Cortex of kidney (tissue), 1 donor: ENCODE measurements at places on chromosomes 2 and 18.

GRCh38 chr18:22734105-22734661, 198.9 kb upstream of the RBBP8 start:
- DNase-seq: no peak

DNA sequence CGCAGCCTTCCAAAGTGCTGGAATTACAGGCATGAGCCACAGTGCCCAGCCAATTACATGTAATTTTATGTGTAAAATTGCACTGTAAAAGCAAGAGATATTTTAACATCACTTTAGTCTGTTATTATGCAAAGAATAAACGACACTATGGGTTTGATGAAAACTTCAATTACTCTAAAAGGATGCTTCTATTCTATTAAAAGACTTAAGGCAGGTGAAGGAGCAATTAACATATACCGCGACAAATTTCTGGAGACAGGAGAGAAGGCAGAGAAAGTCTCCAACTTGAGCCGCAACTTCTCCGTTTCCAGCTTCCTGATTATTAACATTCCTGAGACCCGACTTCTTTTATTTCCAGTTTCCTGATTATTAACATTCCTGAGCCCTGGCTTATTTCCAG, 53.7 kb downstream of the FAM210A start:
- DNase-seq: no peak

- no peak for DNase-seq
These were observed 212.6 kb downstream of the ACKR3 start for GRCh38 chr2:236781933-236782816.

- DNase-seq: no peak
These were observed 82.9 kb downstream of the DYSF start for GRCh38 chr2:71536226-71536671.

- DNase-seq: no peak
These were observed 259.7 kb downstream of the MYCN start for GRCh38 chr2:16199882-16200553.

DNA sequence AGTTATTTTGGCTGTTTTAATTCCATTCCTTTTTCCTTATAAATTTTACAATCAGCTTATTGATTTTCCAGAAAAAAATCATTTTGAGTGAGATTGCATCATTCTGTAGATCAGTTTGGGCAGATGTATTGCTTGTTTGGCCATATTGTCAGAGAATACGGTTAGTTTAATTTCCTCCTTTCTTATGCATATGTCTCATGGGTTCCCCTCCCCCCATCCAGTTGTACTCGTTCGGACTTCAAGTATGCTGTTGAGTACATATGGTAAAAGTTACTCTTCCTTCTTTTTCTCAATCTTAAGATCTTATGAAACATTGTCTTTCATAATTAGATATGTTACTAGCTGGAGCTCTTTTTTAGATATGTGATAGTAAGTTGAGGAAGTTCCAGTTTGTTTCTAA, 131.2 kb upstream of the TTC27 start:
- no peak for DNase-seq

DNA sequence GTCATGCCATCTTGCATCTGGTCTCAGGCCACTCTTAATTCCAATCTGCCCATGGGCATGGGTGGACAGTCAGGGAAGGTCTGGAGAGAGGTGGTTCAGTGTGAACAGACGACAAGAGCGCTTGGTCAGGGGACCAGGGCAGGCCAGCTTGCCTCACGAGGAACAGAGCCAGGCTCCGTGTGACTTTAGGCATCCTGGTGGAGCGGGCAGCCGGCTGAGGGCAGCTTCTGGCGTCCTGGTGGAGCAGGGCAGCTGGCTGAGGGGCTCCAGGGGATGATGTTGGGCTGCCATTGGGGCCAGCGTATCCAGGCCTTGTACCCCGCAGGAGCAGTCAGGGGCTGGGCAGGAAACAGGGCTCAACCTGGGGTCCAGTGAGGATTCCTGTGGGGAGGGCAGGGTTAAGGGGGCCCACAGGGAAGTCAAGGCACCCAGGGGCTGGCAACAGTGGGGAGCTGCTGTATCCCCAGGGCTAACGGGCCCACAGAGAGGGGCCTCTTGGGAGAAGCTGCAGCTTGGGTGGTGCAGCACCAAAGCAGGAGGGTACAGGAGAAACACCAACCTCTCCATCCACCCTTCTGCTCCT, 197.9 kb upstream of the TWIST2 start:
- no peak for DNase-seq

GRCh38 chr2:115299199-115299598, 856.8 kb downstream of the DPP10 start:
- no peak for DNase-seq

- no peak for DNase-seq
These were observed 2.6 kb upstream of the CATIP start for GRCh38 chr2:218354045-218354444.

DNA sequence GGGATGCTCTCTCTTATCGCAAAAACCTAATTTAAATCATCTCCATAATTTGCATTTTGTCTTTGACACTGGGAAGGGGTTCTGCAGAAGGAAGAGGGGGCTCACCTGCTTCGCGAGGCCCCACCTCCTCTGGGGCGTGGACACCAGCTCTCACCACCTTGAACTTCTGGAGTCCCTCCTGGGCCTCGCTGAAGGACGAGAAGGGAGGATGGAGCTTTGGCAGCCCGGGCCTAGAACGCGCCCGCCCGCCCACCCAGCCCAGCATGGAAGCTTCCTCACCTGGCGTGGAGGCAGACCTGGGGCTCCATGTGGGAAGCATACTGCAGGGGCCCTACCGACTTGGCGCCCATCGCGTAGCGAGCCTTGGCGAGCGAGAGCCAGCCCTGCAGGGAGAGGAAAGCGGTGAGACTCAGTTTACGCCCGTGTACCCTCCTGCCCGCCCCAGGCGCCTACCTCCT, 1.1 kb upstream of the IMP4 start:
- DNase-seq: no peak

DNA sequence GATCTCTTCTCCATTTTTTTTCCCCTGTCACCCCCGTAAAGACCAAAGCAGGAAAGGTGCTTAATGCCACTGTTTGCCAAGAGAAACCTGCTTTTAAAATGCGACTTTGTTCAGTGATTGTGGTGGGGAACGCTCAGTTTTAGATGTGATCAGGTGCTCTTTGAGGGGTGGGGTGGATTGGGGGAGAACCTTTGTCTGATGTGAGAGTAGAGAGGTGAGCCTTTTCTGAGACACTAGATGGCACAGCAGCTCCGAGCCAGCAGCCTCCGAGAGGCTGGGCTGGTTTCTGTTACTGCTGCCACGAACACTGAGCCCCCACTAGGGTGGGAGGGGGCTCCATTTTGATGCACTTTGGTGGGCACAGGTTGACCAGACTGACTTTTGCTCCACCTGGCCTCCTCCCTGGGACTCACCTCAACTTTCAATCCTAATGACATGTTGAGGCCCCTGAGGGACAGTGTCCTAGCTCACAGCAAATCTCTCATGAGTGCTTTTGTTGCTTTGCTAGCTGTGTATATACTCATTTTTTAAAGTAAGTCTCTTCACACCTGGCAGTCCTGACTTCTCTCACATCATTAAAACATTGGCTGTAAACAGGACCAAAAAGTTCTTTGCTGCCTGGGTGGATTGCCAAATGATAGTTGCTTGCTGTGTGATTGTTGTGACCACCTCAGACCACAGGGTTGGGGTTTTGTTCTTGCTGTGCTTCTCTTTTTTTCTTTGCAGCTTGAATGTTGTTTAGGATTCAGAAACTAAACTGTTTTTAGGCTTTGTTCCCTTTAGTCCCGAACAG, 98.2 kb upstream of the MAP3K20 start:
- DNase-seq: no peak

DNA sequence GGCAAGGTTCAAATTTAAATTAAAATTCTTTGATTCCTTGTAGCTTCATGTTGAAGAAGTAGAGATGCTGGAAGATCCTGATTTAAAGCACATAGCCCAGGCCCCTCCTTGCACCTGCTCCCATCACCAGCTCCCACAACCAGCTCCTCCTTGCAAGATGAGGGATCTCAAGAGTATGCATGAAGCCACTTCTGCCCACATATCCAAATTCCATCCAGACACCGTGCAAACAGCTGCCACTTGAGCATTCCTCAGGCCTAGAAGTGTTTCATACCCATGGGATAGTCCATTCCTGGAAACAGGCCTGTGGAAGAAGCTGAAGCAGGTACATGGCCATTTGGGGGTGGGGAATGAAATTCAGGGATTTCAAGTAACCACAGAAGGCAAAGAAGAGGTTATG, 32.4 kb upstream of the ITPRID2 start:
- no peak for DNase-seq

DNA sequence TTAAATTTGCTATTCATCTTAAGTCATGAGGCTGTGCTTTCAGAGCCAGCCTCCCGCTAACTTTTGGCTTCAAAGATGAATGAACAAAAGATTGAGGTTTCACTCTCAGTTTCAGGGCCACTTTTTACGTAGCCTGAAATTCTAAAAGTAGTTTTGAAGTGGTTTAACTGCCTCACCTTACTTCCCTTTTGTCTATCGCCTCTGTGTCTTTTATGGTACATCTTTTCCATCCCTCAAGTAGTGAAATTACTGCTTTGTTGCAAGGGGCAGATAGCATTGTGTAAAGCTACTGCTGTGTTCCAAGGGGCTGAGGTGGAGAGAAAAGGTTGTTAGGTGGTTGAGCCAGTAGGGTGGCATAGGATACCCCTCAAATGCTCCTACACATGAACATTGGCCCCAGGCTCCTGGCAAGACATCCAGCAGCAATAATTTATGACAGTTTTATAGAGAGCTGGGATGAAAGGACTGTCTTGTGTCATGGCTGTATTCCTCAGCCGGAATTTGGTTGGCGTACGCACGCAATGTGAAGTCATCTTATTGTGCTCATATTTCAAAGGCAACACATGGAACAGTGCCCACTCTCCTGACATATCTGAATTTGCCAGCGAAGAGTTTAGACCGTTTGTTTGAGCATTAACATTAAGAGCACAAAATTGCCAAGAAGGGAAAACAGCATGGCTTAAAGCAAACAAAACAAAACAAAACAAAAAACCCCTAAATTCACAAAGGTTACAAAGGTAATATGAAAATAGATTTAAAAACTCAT, 32.2 kb downstream of the QPCT start:
- no peak for DNase-seq

DNA sequence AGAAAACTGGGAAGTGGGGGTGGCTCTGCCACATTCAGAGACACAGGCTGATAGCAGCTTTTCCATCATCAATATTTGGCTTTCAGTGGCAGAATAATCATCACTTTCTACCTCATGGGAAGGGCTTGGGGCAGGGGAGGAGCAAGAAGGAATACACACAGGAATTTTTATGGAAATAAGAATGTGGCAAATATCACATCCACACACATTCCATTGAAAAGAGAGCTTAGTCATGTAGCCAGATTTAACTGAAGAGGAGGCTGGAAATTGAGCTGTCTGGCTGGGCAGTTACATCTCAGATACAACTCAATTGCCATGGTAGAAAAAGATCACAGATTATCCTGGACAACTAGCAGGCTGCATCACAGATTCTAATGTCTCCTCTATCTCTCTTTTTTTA, 1474.0 kb upstream of the ACVR2A start:
- no peak for DNase-seq

DNA sequence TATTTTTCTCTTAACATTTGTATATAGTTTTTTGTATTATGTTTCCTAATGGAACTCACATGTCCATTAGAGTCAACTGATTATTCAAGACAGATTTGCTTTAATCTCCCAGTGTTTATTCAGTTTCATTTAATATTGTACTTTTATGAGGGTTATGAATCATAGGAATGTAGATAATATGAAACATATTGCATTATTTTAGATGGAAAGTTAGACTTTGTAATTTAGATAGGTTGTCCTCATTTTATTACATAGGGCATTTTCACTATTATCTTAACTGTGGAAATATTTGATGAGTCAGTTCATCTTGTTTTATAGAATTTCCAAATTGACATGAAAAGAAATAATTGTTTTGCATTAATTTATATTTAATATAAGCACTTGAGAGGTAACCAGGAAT, 240.8 kb downstream of the PLCL1 start:
- no peak for DNase-seq

- no peak for DNase-seq
These were observed 6.5 kb downstream of the DIPK1C start for GRCh38 chr18:74450626-74451025.

GRCh38 chr2:133437492-133437891, 130.8 kb downstream of the NCKAP5 start:
- no peak for DNase-seq

- DNase-seq: no peak
These were observed 81.5 kb downstream of the DIS3L2 start for GRCh38 chr2:232042911-232043574.

GRCh38 chr2:127485051-127485693, 41.1 kb downstream of the IWS1 start:
- DNase-seq: no peak

- no peak for DNase-seq
These were observed 45.6 kb downstream of the RAB27B start for GRCh38 chr18:54873884-54874255.

- DNase-seq: no peak
These were observed 25.2 kb downstream of the KIAA2012 start for GRCh38 chr2:202098291-202098690.

DNA sequence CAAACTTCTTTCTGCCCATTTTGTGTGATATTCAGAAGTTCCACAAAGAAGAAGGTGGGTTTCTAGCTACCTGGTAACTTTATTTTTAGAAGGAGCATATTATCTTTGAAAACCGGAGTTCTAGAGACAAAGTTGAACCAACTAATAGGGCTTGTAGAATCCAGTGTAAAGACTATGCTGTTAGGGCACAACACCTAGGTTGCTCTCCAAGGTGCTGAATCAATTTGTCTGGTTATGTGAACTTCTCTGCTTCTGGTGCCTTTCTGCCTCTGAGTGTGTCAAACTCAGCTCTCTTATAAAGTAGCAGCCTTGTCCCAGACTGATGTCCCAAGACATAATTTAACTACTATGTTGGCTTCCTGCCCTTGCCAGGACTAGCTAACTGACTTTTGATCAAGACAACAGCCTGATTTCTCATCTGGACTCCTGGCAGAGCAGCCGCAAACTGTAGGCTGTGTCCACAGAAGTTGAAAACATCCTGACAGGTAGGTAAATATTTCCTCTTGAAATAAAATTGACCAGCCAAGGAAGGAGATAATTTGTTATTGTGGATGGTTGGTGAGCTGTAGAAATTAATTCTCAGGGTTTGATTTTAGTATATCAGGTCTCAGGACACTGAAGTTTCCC, 119.4 kb downstream of the CYRIA start:
- no peak for DNase-seq

- no peak for DNase-seq
These were observed 5.2 kb upstream of the RUFY4 start for GRCh38 chr2:218063896-218064295.

- DNase-seq: no peak
These were observed 36.8 kb downstream of the PARD6G start for GRCh38 chr18:80210312-80211083.
